ENCODE measurements at places on chromosomes 2 and 18. TPM values are rescaled to one million over a fixed set of nuclear protein-coding genes. Genes with fewer than 3 reads are reported as not detected.

DNA sequence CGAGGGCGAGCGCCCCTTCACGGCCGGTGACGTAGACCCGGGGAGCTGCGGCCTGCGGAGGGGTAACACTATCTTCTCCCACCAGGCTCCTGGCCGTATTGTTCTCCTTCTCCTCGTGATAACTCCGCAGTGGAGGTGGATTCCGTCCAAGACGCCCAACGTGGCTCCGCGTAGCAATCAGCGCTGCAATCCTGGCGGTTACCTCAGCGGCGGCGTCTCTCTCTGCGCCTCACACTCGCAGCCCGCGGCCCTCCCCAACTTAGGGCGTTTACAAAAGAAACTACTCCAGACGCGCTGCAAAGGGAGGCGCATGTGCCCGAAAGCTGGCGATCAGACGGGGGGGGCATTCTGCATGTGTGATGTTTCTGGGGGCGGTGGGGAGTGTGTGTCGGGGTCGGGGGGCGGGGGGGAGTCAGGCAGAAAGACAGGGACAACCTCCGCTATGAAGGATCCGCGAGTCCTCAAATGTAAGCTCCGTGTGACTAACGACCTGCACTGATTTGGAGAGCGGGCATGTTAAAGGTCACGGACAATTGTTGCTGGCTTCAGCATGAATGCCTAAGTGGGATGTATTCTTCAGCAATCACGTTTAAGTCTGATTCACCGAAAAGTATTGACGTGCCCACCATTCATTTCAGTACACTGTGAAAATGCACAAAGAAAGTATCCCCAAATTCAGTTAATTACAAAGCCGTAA is 1.3 kb upstream of the ZNF516 start:
- DNase-seq = no peak

DNA sequence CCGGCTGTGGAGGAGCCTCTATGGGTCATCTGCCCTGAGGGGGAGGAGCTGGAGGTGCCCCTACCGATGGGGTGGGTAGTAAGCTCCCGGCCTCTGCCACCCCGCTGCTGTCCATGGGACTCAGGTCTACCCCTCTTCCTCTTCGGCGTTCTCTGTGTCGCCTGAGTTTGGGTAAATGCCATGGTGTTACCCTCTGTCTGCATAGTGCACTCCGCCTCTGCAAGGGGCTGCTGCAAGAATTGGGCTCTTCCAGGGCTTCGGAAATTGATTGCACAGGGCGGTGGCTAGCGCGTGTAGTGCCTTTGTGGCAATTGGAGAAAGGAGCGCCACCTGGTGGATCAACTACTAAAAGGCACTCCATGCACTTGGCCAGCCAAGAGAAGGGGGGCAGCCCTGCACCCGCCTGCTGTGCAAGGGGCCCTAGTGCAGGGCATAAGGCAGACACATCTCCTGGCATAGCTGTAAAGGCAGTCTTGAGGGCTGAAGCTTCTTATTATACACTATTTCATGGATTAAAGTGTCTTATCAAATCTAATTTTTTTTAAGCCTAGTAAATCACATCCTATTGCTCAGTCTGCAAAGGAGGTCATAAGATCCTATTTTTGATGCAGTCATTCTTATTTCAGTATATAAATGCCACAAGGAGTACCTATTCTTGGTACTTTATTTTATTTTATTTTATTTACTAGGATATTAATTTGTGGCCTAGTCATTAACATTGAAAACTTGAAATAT is 308.9 kb downstream of the PDE11A start:
- DNase-seq = no peak

Gene SPEG
- 62.9 TPM for total RNA-seq

- DNase-seq = no peak
These were observed 941.9 kb downstream of the SLC4A3 start for GRCh38 chr2:220569112-220569897.

DNA sequence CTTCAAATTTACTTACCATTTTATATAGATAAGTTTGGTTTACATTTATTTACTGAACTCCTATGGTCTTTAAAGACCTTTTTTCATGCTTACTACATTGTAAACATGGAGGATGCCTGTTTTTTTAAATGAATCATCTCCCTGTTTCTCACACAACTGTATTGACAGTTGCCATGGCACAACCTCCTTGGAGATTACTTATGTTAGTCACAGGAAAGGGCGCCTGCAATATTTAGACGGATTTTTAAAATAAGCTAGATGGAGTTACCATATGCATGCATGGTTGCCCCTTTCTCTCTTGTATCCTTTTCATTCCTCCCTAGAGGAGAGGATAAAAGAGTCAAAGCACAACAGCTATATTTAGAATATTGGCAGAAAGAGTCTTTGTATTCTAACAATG is 34.8 kb upstream of the CCDC102B start:
- no peak for DNase-seq

DNA sequence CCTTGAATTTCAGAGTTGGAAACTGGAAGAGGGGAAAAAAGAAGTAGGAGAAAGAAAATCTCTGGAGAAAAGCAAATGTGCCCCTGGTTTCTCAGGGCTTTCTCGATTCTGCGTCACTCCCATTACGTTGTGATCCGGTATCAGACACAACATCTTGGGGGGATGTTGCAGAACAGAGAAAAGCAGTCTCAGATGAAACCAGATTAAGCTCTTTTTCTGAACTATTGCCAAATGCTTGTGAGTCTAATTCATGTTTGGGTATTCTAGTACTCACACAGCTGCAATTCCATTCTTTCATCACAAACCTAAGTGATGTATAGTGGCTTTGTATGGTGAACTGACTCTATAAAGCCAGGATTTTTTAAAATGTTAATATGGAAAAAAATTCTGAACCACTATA is 233.2 kb downstream of the TCF4 start:
- no peak for DNase-seq

Gene ARPC2
- 424 TPM for total RNA-seq

Gene MYOM1
- total RNA-seq = 1.5 TPM

Gene LRP2
- total RNA-seq = not detected

DNA sequence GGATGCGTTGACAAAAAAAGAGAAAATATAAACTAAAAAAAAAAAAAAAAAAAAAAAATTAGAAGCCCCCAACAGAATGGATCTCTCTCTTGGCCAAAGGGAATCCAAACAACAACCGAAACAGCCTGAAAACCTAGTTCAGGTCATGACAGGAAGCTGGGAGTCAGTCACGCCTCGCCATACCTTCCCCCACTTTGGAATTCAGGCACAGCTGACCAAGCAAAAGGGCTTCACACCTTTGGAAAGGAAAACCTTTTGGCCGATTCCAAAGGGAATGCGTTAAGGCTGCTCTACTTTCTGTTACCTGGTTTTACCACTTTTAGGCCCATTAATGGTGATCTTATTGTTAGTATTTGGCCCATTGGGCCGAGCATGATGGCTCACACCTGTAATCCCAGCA is 17.9 kb upstream of the RMC1 start:
- DNase-seq = no peak

DNA sequence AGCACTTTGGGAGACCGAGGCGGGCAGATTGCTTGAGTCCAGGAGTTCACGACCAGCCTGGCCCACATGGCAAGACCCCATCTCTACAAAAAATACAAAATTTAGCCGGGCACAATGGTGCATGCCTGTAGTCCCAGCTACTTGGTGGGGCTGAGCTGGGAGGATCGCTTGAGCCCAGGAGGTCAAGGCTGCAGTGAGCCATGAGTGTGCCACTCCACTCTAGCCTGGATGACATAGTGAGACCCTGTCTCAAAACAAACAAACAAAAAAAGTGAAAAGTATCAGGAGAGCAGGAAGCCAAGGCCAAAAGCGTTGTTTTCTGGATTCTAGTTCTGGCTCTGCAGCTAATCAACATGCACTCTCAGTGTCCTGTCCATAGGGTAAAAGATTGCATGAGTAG is 10.7 kb upstream of the CLASP1 start:
- DNase-seq = no peak

Gene KCNK3
- total RNA-seq = 2.9 TPM

GRCh38 chr2:236671896-236672562 is 102.4 kb downstream of the ACKR3 start:
- DNase-seq = no peak

DNA sequence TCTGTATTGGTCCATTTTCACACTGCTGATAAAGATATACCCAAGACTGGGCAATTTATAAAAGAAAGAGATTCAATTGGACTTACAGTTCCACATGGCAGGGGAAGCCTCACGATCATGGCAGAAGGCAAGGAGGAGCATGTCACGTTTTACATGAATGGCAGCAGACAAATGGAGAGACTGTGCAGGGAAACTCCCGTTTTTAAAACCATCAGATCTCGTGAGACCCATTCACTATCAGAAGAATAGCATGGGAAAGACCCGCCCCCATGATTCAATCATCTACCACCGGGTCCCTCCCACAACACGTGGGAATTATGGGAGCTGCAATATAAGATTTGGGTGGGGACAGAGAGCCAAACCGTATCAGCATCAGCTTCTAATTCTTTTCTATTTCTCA is 217.0 kb downstream of the ANAPC1 start:
- DNase-seq = no peak

DNA sequence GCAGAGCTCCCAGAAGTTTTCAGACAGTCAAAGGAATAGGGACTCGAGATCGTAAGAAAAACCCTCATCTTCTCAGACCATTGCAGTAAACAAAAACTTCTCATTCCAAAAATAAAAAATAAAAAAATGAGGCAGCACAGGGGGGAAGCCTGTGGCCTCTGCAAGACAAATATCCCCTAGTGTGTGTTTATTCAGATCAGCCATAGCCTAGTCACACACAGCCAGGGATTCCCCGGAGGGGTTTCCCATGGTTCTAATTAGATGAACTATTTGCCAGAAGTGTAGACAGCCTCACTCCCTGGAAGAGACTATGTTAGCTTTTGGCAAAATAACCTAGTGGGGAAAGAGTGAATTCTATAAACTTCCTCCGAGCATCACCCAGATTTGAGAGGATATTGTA is 122.9 kb upstream of the KLF7 start:
- no peak for DNase-seq

DNA sequence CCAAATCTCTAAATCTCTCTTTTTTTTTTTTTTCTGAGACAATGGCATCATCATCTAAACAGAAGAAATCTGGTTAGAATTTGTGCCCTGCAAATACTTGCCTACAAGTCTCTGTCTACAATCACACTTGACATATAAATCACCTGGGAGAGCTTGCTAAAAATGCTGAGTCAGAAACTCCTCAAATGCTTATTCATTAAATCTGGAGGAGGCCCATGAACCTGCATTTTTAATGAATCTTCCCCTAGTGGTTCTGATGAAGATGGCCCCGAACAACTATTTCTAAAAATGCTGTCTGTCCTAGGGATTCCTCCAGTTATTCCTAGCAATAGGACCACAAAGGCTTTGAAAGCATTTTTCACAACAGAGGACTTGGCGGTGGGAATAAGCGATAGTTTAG is 1.6 kb upstream of the CSRNP3 start:
- DNase-seq = no peak

- DNase-seq = no peak
These were observed 30.2 kb downstream of the ITSN2 start for GRCh38 chr2:24330161-24330560.

GRCh38 chr18:74303936-74304335 is 11.7 kb upstream of the C18orf63 start:
- no peak for DNase-seq

- no peak for DNase-seq
These were observed 21.3 kb upstream of the SPP2 start for GRCh38 chr2:234029150-234029733.

Gene GCG
- 0.31 TPM for total RNA-seq

Gene SCTR
- total RNA-seq = not detected

All from chondrocyte (in vitro differentiated cells).